Dermis blood vessel endothelial cell (primary cell): ENCODE measurements at places on chromosomes 7 and 10. TPM values are rescaled to one million over a fixed set of nuclear protein-coding genes. Genes with fewer than 3 reads are reported as not detected.

DNA sequence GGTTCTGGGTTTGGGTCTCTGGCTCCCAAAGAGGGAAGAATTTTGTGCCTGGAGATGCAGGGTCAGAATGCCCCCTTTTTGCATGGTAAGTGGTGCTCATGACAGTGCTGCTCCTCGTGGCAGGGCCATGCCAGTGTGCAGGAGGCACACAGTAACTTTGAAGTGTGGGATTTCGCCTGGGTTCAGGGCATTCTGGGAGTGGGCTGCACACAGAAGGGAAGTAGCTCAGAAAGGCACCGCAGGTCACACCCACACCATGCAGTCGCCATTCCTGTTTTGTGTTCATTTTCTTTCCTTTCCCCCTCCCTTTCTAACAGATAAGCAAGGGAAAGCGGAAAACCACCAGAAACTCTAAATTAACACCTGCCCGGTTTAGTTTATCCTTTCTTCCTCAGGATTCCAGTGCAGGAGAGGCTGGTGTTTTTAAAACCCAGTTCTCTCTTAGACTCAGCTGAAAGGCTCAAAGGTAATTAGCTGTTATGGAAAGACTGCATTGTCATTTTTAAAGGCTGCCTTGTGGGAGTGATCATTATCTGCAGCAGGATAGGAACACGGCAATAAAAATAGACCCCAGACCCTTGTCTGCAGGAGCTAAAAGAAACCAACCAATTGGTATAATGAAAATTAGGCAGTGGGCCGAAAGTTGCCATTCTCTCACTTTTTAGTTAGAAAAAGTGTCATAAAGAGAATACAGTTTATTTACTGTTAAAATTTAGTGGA is 50.2 kb downstream of the EEPD1 start:
- DNase-seq, result no peak

- DNase-seq, result no peak
Measured at GRCh38 chr7:48959676-48960075, 35.3 kb downstream of the CDC14C start.

Gene JAKMIP3
- 0.05 TPM in 1 of 2 replicates, not detected in the other for total RNA-seq

Gene PDIA4
- total RNA-seq, result 411 and 434 TPM in 2 replicates
